ENCODE measurements at places on chromosomes 12 and 14. TPM values are rescaled to one million over a fixed set of nuclear protein-coding genes. Genes with fewer than 3 reads are reported as not detected.

DNA sequence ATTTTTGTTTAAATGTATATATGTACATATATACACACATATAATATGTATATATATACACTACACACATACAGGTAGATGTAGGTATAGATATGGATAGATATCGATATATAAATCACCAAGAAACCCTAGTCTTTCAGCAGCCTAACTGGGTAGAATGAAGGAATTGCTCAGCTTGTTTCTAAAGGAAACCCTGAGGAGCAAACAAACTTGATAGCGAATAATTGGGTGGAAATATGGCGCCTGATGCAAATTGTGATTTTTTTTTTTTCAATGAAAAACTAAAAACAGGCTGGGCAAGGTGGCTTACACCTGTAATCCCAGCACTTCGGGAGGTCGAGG, 254 bp upstream of the CCDC177 start:
- no peak for DNase-seq

DNA sequence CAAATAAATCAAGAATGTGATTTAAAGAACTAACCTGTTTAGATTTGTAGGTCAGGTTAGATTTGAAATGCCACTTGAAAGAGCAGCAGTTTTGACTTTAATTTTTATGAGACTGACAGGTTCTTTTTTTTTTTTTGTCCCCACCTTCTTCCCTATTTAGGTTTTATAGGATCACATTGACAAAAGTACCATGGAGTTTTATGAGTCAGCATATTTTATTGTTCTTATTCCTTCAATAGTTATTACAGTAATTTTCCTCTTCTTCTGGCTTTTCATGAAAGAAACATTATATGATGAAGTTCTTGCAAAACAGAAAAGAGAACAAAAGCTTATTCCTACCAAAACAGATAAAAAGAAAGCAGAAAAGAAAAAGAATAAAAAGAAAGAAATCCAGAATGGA, 31.9 kb downstream of the KTN1 start:
- no peak for DNase-seq

DNA sequence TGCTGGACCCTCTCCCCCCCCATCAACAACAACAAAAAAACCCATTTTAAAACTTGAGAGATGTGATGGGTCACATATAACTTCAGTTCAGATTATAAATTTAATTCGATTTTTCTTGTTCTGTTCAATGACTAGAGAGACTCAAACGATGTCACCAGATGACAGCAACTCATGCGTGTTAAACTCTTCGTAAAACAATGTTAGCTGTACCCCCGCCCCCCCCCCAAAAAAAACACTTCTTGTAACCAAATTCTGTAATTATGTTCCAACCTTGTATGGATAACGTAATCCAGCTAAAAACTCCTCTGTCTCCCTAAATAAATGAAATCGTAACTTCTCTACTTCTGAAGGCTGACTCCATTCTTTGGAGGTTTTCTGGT, 614 bp upstream of the NACA start:
- DNase-seq, result no peak

GRCh38 chr14:74038020-74038859, 19.1 kb downstream of the BBOF1 start:
- peak; percentile 21 for DNase-seq

DNA sequence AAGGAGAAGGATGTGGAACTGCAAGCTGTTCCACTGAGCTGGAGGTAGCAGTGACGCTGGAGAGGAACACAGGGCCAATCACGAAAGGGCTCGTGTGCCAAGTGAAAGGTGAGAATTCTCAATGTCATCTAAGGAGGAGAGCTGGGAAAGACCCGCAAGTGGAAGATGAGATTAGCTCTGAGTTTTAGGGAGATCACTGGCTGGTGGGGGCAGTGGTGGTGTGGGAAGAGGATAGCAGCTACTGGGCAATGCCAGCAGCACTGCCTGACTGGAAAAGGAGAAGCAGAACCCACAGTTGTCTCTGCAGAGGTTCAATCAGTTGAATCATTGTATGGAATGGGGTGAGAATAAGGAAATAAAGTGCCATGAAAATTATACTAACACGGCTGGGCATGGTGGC, 27.8 kb downstream of the SLC25A47 start:
- DNase-seq, result no peak

- no peak for DNase-seq
Measured at GRCh38 chr12:5964913-5965900, 20.1 kb upstream of the ANO2 start.

DNA sequence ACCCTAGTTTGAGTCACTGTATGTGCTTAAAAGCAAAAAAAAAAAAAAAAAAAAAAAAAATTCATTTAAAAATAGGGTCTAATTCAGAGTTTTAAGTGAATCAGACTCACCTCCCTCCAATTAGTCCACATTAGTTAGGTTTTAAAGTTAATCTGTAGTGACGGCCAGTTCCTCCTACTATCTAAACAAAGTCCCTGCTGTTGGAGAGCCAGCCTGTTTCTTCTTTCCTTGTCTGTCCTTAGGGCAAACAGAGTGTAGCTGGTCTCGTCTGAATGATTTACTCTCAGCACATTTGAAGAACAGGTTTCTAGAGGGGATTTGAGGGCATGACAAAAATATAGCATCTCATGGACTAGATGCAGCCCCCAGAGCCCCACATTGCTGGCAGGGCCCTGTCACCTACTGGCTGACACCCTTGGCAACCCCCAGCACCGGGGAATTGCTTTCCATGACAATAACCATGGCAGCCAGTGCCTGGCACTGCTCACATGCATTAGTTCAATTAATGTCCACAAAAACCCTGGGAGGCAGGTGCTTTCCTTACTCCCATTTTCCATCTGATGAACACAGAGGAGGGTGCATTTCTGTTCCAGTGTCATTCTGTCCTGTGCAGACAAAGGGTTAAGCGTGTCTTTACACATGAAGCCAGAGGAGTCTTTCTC, 138.3 kb downstream of the PLXNC1 start:
- no peak for DNase-seq

- DNase-seq, result no peak
Measured at GRCh38 chr14:54354968-54355641, 41.7 kb upstream of the CDKN3 start.

GRCh38 chr12:66624806-66625205, 54.1 kb downstream of the GRIP1 start:
- no peak for DNase-seq

DNA sequence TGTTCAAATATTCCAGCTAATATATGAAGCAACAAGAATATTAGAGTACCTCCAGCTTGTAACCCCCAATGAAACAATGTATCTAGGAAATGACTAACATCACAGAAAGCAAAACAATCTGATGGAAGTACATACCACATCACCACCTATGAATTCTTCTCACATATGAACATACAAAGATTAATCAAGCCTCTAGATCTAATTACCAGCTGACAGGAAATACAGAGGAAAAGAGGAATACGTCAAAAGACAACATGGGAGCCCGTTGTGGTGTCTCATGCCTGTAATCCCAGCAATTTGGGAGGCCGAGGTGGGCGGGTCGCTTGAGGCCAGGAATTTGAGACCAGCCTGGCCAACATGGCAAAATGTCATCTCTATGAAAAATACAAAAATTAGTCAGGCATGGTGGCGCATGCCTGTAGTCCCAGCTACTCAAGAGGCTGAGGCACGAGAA, 7.5 kb downstream of the NEDD8 start:
- DNase-seq, result no peak

DNA sequence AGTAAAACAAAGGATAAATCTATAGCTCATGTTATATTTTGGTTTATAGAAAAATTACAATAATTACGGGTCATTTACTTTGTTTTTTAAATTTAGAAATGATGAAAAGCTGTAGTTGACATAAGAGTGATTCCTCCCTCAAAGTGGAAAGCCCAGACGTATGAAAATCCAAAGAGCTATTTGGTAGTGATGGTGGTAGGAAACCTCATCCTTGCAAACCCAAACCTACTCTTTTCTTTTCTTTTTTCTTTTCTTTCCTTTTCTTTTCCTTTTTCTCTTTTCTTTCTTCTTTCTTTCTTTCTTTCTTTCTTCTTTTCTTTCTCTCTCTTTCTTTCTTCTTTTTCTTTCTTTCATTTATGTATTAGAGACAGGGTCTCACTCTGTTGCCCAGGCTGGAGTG, 190.3 kb upstream of the RASSF8 start:
- no peak for DNase-seq

DNA sequence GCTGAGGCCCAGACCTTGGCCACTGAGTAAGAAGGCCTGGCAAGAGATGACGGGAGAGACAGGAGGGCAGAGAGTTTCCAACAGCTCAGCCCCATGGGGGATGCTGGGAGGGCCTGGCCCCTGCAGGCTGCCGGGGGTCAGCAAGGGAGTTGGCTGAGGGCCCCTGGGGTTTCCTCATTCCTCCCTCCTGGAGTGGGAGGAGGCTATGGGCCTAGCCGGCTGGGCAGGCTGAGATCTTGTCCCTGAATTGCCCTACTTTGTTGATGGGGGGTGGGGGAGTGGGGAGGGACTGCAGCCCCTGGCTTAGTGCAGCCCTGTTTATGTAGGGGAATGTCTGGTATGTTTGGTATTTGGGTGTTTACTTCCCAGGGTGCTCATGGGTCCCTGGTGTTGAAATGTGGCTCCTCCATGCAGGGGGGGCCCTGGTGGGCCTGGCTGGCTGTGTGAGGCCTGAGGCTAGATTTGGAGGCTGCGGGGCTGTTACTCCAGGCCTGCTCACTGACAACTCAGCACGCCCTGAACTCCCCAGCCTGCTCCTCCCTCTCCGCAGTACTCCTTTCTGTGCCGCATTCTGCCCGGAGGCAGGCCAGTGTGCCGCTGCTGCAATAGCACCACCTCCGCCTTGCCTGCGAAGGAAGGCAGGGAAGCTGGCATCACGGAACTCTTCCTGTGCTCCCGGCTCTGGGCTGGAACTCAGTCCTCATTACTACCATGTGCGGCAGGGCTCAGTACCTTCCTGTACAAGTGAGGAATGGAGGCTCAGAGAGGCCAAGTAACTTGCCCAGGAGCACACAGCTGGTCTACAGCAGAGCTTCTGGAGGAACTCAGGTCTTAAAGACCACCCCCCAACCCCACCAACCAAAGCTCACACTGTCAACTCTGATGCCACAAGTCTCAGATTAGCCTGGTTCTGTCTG, 25.3 kb downstream of the JDP2 start:
- peak; percentile 57 for DNase-seq

- no peak for DNase-seq
Measured at GRCh38 chr12:128857133-128857763, 4.0 kb downstream of the GLT1D1 start.

GRCh38 chr12:91507754-91508153, 325.1 kb upstream of the DCN start:
- no peak for DNase-seq

DNA sequence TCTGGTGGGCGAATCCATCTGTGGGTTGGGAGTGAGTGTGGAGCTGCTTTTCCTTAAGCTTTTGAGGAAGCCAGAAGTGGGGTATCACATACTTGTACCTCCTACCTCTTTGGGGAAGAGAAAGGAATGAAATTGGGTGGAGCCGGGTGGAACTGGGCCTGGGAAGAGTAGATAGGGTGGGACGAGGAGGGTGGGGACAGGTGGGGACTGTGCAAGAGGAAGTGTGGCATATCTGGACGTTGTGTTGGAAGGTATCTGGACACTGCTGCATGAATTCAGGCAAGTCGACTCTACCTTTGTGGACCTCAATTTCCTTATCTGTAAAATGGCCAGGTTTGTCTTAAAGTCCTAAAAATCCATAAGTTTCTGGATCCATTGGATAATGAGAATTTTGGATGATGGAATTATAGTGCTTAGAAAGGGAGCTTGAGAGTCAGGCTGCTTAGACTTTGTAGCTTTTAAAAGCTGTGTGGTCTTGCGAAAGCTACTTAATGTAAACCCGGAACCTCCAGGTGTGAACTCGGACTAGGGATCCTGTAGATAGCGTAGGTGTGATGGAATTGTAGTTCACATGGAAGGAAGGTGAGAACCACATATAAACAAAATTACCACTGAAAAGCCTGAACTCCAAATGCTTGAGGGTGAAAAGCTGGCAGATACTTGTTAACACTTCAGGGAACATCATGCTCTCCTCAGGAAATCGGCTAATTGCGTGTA, 2.1 kb downstream of the VRTN start:
- no peak for DNase-seq

DNA sequence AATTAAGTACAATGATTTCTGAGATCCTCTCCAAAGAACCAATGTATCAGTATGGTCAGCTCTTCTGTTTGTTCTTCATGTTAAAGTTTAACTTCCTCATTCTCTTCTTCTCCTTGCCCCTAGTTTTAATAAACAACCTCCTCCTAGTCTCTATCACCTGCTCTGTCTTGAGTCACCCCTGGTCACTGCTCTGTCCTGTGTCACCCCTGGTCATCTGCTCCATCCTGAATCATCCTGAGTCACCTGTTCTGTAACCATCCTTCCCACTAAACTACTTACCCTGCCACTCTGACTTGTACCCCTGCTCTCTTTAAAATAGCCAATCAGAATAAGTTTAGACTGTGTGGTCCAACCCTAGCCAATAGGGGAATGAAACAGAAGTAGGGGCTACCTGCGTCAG, 100.5 kb downstream of the ALG10B start:
- no peak for DNase-seq

DNA sequence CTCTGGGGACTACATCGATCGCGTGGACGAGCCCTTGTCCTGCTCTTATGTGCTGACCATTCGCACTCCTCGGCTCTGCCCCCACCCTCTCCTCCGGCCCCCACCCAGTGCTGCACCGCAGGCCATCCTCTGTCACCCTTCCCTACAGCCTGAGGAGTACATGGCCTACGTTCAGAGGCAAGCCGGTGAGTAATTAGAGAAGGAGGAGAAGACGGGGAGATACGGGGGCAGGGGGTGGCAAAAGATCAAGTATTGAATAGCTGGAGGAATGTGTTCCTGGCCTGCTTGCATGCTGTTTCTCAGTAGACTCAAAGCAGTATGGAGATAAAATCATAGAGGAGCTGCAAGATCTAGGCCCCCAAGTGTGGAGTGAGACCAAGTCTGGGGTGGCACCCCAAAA, 21.9 kb downstream of the OS9 start:
- no peak for DNase-seq

DNA sequence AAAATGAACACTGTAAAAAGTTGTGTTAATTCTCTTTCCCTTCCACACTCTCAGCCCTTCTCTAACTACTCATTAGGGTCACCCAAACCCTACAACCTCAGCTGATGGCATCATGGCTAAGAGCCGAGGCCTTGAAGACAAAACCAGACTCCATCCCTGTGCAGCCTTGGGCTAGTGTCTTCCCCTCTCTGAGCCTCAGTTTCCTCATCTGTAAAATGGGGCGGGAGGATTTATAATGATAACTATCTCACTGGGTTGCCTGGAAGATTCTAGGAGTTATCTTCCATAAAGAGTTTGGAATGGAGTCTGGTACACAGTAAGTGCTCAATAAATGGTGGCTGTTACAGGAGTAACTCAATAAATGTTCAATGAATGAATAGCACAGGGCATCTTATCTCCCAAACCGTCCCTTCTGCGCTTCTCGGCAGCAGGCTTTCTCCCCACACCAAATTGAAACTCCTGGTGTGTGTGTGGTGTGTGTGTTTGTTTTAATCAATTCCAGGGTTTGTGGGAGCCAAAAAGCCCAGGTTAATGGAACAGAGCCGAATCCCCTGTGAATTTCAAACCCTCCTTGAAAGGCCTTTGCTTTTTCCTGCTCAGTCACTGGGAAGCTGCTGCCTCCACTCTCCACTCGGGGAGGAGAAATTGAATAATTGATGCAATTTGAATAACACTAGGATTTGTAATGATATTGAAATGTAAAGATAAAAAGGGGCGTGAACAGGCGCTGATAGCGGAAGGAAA, 61.2 kb upstream of the FAM222A start:
- DNase-seq, result no peak

Gene CRACR2A
- 9.5 TPM for total RNA-seq

Gene YEATS4
- 38.9 TPM for total RNA-seq

Gene YLPM1
- 67.5 TPM for total RNA-seq

Gene MYF5
- not detected for total RNA-seq

Gene CFAP54
- 0.35 TPM for total RNA-seq

Gene ALDH1L2
- total RNA-seq, result 16.3 TPM

Gene ACSS3
- 0.21 TPM for total RNA-seq

Gene SERPINA3
- total RNA-seq, result 1,748 TPM

Gene SYCP3
- total RNA-seq, result not detected

Gene PLEKHH1
- 11.8 TPM for total RNA-seq

Gene PRB4
- not detected for total RNA-seq
